CD4-positive, alpha-beta T cell treated with Interleukin-6 for 4 hours (primary cell): ENCODE measurements at places on chromosomes 2 and 18.

DNA sequence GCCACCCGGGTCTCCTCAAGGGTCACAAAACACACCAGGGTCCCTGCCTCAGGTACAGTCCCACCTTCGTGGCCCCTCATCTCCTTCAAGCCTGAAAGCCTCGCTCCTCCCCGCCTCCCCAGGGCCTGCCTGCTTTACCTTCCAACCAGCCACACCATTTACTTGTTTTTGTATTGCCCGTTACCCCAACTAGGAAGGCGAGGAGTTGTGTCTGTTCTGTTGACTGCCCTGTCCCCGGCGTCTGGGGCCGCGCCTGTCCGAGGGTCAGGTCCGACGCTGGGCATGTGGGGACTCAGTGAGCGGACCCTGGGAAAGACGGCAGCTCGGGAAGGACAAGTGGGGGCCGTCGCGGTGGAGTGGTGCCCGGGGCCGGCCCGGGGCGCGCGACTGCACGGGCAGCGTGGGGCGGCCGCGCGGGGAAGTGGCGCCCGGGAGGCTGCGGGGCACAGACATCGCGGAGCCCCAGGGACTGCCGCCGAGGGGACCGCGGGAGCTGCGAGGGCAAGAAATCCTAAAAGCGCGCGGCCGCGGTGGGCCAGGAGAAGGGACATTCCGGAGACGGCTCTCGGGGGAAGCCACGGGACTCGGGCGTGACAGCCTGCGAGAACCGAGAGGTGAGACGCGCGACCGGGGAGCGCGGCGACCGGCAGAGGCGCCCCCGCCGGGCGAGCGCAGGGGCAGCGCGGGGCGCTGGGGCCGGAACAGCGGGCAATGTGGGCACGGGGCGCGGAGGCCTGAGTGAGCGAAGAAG is 797 bp upstream of the GRHL1 start:
- DNase-seq = peak; percentile 55

DNA sequence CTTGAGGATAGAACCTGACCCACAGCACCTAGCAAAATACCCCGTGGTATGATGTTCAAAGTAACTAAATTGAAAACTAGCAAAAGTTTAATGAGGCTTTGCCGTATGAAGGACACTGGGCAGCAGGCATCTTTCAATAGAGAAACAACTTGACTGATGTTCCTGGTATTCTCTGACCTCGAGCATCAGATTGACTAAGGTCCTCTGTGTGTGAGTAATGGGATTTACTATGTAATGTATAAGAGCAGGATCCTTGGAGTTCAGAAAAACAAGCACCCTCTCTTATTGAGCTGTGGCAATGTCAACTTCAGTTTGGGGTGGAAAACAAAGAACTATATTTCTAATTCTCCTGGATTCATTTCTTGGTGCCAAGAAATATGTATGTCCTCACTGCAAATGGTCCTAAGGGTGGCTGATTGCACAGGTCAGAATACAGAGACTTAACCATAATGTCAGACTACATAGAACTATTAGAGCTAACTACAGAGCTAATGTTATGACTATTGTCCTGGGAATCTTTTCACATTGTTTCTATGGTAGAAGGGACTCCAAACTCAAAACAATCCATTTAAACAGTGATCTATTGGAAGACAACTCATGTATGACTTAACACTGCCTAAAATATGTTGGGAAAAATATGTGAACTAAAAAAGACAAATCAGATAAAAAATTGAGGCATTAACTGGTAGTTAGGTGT is 4.4 kb downstream of the TNFAIP6 start:
- DNase-seq = no peak

DNA sequence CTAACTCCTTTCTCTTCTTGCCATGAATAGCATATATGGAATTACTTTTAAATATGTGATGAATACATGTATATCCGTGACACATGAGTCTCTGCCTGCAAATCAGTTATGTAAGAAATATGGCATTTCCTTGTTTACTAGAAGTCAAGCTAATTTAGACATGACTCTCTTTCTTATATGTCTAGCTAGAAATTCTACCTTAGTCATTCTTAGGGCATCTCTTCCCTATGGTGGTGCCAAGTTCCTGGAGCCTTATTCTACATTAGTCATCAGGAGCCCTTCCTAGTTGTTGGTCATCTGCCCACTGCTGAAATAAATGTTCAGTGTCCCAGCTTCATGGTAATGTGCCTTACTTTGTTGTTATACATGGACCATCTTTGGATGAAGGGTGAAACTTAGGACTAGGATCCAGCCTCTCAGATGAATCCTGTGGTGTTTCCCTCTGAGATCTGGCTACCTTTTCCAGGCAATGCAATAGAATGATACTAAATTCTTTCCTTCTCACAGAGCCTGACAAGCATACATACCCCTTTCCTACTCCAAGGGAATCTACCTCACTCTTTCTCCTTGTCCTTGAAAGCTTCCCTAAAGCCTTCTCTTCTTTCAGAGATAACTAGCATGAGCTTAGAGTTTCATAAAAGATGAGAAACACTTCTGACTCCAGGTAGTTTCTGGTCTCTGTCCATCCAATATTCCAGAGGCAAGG is 415.3 kb upstream of the VWC2L start:
- DNase-seq = no peak

DNA sequence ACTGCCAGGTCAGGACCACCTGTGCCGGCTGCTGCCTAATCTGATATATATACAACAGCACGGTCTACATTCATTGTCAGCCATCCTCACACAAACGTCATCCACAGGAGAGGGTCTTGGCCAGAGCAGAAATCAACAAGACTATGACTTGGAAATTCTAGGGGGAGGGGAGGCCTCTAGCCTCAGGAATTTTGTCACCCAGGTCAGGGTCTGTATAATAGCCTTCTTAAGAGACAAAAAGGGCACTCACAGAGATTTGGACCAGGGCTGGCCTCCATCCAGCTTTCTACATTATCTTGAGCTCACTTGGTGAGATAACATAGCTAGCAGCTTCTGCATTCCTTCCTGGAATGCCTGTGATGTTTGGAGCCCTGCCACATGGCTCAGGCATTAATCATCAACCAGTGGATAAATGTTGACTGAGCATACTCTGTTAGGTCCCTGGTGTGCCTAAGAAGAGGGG is 50.4 kb upstream of the CTIF start:
- no peak for DNase-seq

- DNase-seq = no peak
These were observed 180.1 kb downstream of the PRPF40A start for GRCh38 chr2:152537081-152537651.

DNA sequence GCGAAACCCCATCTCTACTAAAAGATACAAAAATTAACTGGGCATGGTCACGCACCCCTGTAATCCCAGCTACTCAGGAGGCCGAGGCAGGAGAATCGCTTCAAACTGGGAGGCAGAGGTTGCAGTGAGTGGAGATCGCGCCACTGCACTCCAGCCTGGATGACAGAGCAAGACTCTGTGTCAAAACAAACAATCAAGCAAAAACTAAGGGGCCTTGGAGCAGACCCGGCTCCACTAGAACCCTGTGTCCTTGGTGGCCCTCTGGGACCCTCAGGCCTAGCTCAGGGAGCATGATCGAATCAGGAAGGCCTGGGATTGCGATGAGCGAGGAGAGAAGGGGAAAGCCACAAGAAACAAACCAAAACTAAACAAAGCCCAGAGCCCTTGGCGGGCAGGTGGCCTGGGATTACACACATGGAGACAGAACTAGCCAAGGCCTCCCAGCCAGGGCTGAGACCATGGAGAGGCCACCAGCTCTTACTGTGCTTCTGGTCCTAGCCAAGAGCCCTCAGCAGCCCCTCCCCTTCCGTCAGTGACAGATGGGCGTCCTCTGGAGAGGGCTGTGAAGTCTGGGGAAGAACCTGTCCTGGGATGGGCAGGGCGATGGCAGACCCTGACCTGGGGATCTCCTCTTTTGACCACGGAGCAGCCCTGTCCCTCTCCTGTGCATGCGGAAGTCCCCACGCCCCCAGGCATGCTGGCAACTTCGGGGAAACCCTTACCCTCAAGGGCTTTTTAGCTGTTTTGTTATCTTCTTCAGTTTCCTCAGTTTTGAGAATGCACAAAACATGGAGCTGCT is 27.4 kb upstream of the CATIP start:
- no peak for DNase-seq

- no peak for DNase-seq
These were observed 88.0 kb downstream of the TCF7L1 start for GRCh38 chr2:85221067-85221691.

DNA sequence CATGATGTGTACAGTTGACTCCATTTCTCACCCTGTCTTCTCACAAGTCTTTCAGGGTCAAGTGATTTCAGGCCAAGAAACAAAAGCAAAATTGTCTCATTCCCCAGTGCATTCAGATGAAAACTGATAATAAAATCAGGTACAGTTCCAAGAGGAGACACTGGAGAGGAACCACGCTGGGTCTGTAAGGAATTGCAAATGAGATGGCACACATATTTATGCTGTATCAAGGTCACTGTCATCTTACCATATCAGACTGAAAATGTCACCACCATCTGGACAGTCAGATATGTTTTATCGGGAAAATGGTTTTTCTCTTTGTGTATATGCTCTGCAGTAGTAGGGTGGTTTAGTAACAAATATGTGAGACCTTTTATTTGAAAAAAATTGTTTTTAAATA is 91.7 kb downstream of the CCDC138 start:
- DNase-seq = no peak

GRCh38 chr2:16130906-16131400 is 190.6 kb downstream of the MYCN start:
- DNase-seq = no peak

DNA sequence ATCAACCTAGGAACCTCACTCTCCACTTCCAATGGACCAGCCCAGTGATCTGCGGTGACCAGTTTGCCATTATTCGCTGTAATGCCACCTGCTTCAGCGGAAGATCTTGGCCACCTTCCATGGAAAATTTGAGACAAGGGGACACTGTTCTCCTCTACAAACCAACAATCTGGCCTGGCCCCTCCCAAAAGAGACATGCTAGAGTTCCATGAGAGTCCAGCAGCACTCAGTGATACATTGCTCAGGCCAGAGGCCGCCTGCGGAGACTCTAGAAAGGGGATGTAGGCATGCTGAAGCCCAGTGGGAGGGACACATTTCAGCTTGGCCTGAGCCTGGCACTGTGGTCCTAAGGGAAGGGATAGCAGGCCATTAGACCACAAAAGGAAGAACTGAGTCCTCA is 58.3 kb downstream of the COL6A3 start:
- no peak for DNase-seq

GRCh38 chr2:162403884-162404283 is 60.0 kb downstream of the GCA start:
- DNase-seq = no peak

DNA sequence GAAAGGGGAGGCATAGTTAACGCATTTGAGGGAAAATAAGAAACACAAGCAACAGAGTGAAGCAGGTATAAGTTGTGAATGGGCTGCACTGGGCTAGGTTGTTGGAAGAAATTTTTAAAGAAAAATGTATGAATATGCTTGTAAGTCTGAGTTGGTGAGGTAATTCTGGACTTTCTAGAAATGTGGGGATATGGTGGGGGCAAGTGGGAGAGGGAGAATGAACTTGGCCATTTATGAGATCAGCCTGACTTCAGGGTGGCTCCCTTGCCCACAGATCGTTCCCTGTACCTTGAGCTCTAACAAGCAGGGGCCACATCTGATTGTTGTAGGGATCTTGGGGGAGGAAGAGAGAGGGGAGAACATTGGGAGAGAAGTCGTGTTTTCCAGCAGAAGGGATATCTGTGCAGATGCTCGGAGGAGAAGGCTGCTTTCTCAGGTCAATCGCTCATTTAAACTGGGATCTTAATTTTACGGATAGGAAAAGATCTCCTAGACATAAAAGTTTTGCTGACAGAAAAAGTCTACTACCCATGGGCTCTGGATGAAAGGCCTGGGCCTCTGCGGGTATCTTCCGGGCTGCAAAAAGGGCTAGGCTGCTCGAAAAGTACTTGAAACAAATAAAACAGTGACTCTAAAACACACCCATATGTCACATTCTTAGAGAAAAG is 42.5 kb upstream of the FZD5 start:
- DNase-seq = no peak
